ENCODE measurements at places on chromosomes 12 and 14.
A peak's percentile ranks its signal among the peaks of the same experiment; 100 is the strongest.

DNA sequence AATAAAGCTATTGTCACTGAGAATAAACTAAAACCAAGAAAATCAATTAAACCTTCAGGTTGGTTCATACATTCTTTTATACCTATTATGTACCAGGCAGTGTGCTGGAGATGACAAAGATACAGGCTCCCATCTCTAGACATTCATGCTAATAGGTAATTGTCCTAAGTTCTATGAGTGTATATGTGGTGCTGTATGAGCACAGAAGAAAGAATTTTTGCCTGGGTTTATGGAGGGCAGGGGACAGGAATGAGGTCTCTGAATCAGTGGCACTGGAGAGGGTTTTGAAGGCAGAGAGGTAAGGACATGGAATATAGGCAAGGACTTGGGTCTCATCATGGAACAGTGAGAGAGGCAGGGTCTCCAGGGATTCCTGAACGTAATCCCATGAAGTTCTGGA lies 38.7 kb downstream of the MAP1LC3B2 start:
- DNase-seq = no peak

GRCh38 chr12:94963649-94964048 lies 39.8 kb downstream of the NDUFA12 start:
- no peak for DNase-seq

GRCh38 chr12:94079566-94080340 lies 68.6 kb upstream of the PLXNC1 start:
- DNase-seq = no peak

GRCh38 chr12:109714141-109714912 lies 702 bp downstream of the FAM222A start:
- DNase-seq = peak; percentile 35

DNA sequence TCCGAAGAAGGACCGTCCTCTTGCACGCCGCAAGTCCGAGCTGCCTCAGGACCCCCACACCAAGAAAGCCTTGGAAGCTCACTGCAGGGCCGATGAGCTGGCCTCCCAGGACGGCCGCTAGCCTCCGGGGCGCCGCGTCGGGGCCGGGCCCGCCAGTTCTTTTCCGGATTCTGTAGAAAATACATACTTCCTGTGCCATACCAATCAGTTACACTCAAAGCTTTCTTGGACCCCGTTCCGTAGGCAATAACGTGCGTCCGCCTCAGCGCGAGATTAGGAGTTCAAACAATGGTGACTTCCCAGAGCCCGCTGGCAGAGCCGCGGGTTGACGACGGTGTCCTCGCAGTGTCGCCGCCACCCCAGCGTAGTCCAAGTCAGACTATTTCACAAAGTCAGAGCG lies 39.2 kb upstream of the DYNC1H1 start:
- no peak for DNase-seq

- no peak for DNase-seq
These were observed 166.0 kb upstream of the VASH1 start for GRCh38 chr14:76595266-76595665.

- no peak for DNase-seq
These were observed 100.4 kb upstream of the PMCH start for GRCh38 chr12:102298022-102298421.

GRCh38 chr12:75735853-75736252 lies 224.4 kb upstream of the KRR1 start:
- DNase-seq = no peak

GRCh38 chr12:48817873-48818830 lies at the start of gene CACNB3:
CACNB3 (plus strand) TSS chr12:48818496; CDS start chr12:48818930, 434 bp downstream.
- DNase-seq = peak; percentile 64

- no peak for DNase-seq
These were observed 61.3 kb upstream of the RESF1 start for GRCh38 chr12:31897781-31898503.

- DNase-seq = no peak
These were observed 24.0 kb downstream of the KLRK1 start for GRCh38 chr12:10365696-10366405.

DNA sequence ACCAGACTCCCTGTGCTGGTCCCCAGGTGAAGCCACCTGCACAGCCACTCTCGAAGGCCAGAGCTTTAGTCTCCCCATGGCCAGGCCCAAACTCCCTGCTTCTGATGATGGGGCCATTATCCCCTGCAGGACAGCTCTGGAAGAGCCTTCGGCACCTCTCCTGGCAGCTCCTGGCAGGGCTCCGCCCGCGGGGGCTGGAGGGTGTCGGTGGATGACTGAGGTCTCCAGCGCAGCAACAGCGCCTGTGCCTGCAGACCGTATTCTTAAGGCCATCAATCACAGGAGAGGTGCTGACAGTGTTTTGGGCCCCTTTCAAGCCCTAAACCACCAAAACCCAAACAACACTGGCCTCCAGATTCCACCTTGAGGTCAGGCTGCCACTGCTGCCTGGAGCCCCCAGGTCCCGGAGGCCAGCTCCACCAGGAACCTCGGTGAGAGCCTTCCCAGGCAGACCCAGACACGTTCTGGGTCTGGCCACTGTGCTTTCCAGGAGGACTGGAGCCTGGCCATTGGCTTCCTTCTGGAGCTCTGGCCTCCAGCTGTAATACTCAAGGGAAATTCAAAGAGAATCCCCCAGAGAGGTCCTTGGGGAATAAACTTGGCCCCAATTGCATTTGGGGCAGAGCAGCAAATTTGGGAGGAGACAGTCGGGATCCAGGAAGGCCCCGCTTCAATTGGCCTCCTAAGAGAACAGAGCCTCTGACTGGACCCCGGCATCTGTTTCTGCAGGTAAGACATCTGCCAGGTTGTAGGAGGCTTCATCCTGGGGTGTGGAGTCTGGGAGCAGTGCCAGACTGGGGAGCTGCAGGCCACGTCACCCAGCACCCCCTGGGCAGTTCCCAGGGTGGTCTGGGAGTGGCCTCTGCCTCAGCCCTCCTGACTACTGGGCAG lies 210.6 kb upstream of the RTL1 start:
- DNase-seq = no peak

GRCh38 chr12:70971001-70971794 lies 50.7 kb upstream of the PTPRR start:
- DNase-seq = no peak

GRCh38 chr12:2813214-2814185 lies 1.0 kb downstream of the ITFG2 start:
- DNase-seq = no peak

- no peak for DNase-seq
These were observed 42.3 kb downstream of the BRAP start for GRCh38 chr12:111643427-111643826.

DNA sequence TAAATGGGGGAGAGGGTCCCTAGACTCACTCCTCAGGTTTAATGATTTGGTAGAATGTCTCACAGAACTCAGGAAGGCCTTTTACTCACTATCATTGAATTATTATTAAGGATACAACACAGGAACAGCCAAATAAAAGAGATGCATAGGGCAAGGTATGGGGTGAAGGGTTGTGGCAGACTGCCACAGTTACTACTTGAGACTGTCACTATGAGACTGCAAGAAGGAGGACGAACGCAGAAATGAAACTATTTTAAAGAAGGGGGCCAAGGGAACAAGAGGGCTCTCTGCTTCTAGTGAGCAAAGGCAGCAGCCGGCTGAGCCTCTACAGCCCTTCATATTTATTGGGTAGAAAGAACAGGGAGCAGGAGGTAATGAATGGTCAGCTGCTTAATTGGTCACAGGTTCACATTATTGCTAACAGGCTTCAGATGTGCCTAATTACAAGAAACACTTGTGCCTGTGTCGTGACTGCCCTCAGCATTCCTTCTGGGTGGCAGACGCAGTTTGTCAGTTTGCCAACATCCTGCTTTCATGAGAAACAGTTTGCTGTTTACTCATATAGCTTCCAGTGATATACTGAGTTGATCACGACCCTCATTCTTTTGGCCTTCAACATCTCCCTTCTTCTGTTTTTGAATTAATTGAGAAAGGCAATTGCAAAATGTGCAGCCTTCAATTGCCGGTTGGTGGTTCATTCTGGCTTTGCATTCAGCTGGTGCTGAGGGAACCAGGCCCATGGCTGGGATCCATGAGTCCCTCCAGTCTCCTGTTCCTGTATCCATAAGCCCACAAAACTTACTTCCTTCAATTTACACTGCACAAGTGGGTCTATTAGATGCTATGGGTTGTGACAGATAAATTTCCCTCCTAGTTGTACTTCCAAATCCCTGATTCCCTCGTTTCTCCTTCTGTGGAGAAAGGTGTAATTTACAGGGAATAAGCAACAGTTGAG lies 82.8 kb upstream of the PLEKHG7 start:
- DNase-seq = no peak

DNA sequence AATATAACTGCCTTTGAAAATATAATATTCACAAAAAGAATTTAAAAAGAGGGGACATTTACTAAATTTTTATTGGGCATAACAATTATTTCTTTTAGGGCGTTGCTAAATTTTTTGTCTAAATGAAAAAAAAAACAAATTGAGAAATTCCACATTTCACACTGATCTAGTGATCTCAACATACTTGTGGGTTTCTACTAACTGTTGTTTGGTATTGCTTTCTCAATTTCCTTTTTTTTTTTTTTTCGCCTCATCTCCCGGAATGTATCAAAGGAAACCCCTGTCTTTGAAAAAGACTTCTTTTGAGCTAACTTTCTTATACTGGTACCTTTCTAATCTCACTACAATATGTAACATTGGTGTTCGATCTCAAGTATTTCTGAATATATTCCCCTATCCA lies at the start of gene CLEC4D:
TSS of gene CLEC4D (plus strand) at position 248 of the 400 bp plus-strand sequence. CDS start 230 bp downstream, outside the sequence.
- DNase-seq = no peak

DNA sequence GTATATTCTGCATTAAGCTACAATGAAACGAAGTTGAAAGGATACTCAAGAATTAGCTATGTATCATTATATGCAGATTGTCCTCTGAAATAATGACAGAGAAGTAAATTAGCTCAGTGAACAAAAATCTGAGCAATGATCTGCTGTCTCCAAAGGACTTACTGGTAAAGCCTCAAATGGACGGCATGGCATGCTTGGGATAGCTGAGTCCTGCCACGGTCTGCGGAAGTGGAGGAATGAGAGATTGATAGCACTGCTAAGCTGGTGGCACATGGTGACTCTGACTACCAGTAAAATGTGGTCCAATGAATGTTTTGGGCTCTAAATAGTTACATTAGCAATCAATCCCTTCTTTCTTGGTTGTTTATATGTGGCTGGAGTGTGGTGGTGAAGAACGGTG lies 3.7 kb upstream of the DENND5B start:
- DNase-seq = no peak

DNA sequence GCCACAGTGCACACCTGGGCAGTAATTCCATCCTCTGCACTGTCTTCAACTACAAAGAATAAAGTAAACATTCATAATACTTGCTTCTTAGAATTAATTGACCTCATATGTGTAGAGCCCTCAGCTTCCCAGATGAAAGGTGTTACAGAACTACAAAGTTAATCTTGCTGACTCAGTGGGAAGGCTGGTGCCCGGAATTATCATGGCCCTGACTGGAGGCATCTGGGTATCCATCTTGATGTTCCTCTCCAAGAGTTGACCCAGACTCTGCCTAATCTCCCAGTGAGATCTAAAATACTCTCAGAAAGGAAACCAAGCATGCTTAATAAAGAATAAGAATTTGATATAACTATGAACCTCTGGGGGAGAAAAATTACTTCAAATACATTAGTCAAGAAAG lies 147.0 kb upstream of the ARID2 start:
- no peak for DNase-seq

GRCh38 chr12:34257093-34257492 lies 234.8 kb downstream of the ALG10 start:
- no peak for DNase-seq

- no peak for DNase-seq
These were observed 29.0 kb downstream of the TESC start for GRCh38 chr12:117069926-117070900.

DNA sequence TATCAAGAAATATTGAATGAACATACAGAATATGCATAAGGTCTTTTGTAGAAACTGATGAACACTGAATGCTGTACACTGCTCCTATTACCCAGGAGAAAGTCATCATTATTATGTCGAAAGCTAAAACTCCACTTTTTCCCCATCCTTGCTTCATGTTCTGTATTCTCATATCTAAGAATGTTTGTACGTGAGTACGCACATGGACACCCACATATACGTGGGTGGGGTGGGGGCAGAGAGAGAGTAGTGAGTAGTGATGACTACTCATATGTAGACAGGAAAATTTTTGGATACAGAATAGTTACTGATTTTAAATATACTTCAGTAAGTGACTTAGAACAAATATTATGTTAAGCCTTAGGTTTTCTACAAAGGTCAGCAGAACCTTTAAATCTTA lies 75.1 kb downstream of the FERMT2 start:
- no peak for DNase-seq

- DNase-seq = no peak
These were observed 12.8 kb downstream of the DIP2B start for GRCh38 chr12:50517421-50518048.

GRCh38 chr12:26434299-26435068 lies 239.1 kb downstream of the SSPN start:
- no peak for DNase-seq
